ENCODE measurements at places on chromosomes 2 and 18.

- DNase-seq, result peak; percentile 90
Observed at GRCh38 chr2:84881581-84882413, 913 bp upstream of the TRABD2A start.

GRCh38 chr2:144143294-144144151 lies 376.4 kb downstream of the ZEB2 start:
- DNase-seq, result no peak

DNA sequence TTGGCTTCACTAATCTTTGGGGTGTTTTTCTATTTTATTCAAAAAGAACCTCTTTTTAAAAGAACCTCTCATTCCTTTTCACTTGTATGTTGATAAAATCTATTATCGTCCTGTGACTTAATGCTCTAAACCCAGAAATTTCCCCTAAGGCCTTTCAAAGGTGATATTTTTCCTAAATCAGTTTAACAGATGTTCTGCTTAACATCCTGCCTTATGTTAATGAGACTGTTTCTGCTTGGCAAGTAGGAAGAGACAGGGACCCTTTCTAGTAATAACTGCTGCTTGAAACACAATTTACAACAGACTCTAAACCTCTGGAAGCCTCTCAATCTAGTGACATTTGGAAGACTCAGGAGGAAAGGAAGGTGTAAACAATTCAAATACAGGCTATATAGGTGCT lies 128.8 kb downstream of the KCNJ3 start:
- no peak for DNase-seq

DNA sequence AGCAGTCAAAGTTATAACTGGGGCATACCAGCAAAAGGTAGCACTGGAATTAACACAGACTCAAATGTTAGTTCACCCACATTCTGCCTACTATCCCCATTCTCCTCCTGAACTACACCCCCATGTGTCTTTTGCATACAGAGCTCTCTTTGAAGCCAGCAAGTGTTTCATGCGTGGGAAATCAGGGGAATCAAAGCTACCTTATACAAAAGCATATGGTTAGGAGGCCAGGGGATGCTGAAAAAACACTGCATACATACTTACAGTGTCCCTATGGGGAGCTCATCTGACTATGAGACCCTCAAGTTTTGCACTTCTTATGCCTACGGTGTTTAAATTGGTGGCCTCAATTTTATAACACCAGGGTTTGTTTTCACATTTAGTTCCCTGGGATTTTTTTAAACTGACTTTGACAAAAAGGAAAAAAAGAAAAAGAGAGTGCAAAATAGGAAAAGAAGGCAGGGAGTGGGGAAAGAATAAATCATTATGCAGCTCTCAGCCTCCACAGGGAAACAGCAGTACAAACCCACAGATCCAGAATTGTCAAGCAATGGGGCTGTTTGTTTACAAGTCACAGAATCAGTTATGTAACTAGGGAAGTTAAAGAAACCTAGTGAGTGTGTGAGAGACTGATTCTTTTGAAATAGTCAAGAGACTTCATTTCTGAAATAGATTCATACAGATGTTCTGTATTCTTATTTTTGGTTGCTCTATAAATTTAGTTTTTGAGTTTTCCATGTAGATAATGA lies 20.1 kb upstream of the PPP3R1 start:
- no peak for DNase-seq

DNA sequence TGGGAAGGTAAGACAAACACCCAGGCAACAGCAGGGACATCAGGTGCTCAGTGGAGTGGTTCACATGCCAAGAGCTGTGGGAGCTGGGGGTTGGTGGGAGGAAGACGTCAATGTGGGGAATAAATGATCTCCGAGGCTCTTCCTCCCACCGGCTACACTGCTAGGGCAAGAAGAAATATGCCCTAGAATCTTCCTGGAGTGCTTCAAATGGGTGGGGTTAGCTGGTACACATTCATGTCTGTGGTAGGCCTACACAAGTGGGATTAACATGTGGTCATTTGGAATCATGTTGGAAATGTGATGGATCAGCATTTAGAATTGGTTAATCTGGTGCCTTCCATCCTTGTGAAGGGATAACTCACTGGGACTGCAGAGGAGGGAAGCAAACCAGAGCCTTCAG lies 12.4 kb upstream of the ZFP36L2 start:
- DNase-seq, result no peak

DNA sequence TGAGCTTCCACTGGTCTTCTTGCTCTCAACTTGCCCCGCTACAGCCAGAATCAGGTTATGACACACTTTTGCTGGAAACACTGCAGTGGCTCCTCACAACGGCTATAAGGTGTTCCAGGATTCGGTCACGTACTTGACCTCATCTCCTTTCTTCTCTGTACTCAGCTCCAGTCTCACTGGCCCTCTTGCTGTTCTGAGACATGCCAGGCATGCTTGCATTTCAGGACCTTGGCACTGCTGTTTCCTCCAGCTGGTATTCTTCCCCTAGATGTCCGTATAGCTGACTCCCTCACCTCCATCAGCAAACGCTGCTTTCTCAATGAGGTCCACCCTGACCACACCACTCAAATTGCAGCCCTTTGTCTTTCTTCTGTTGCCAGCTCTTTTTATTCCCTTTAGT lies 31.9 kb upstream of the C1GALT1C1L start:
- no peak for DNase-seq

DNA sequence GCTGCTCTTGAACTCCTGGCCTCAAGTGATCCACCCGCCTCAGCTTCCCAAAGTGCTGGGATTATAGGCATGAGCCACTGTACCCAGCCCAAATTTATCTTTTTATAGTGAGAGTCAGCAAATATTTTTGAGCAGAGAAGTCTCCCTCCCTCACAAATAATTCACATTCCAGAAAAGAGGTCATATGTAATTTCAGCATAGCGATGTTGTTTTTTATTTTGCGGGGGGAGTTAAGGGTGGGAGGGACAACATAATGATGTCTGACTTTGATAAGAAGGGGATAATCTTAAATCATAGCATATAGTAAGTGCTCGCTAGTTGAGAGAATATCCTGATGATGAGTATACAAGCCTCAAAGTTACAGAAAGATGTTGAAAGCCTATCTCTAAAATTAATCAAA lies 1090.2 kb upstream of the ACVR2A start:
- DNase-seq, result no peak

GRCh38 chr2:141393214-141393545 lies 737.6 kb downstream of the LRP1B start:
- no peak for DNase-seq

DNA sequence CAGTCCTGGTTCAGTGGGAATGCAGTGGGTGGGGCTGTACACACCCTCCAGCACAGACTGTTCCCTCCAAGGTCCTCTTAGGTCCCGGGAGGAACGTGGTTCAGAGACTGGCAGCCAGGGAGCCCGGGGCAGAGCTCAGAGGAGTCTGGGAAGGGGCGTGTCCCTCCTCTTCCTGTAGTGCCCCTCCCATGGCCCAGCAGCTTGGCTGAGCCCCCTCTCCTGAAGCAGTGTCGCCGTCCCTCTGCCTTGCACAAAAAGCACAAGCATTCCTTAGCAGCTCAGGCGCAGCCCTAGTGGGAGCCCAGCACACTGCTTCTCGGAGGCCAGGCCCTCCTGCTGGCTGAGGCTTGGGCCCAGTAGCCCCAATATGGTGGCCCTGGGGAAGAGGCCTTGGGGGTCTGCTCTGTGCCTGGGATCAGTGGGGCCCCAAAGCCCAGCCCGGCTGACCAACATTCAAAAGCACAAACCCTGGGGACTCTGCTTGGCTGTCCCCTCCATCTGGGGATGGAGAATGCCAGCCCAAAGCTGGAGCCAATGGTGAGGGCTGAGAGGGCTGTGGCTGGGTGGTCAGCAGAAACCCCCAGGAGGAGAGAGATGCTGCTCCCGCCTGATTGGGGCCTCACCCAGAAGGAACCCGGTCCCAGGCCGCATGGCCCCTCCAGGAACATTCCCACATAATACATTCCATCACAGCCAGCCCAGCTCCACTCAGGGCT lies 17.5 kb upstream of the FAHD2A start:
- DNase-seq, result no peak

DNA sequence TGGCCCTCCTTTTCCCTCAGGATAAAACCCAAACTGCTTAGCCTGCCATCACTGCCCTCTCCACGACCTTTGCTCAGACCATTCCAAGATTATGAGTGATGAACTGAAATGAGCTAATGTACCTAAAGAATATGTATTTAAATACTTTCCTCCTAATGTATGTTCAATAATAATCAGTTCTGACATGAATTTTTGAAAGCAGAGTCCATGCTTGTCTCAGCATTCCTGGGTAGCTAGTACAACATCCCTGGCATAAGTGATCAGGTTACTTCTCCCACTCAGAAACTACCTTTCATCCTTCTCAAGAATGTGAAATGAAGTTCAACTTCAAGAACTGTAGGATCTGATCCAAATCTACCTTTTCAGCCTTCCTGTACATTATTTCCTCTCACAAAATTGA lies 103.6 kb downstream of the UNC80 start:
- no peak for DNase-seq

DNA sequence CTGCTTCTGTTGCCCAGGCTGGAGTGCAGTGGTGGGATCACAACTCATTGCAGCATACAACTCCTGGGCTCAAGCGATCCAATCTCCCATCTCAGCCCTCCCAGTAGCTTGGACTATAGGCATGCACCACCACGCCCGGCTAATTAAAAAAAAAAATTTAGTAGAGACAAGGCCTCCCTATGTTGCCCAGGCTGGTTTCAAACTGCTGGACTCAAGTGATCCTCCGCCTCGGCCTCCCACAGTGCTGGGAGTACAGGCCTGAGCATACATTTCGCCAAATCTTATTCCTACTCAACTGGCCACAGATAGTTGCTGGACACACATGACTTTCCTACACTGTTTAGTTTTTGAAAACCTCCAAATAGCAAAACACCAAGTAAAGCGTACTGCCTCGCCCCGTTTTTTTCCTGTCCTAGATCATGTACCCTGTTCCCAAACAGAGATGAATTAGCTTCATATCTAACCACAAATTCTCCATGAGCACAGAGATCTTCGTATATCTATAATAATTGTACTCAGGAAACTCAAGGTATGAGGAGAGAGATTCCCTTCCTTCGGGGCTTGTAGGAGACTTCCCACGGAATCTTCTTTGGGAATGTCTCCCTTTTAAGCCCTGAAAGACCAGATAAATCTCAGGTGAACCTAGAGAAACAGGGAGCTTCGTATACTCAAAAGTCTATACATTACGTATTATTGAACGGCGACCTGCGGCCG lies 598 bp upstream of the C2orf69 start:
- no peak for DNase-seq

GRCh38 chr2:109318150-109318948 lies 189.3 kb downstream of the SH3RF3 start:
- DNase-seq, result no peak

GRCh38 chr2:30505500-30506180 lies 58.6 kb downstream of the LCLAT1 start:
- no peak for DNase-seq

DNA sequence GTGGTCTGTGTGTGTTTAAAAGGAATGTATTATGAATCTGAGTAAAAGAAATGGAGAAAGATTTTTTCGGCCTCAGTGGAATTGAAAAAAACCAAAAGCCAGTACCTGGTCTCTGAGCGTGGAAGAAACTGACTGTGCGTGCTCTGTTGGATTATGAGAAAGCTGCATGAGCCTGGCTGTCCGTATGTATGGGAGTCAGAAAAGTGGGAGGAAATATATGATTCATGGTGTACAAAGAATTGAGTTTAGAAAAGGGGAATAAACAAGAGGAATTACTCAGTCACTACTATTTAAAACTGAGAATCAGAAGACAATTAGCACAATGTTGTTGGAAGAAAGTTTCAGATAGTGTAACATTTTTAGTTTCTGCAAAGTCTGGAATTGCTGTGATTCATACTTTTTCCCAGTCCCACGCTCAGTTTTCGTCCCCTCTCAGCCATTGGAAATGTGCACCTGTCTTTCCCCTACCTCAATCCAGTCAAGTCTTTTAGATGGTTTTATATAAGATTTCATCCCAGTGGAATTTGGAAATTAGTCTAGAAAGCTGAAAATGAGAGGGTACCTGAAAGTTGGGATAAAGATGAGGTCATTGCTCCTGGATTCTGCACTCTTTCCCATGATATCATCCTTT lies 66.4 kb upstream of the CHMP1B start:
- DNase-seq, result no peak

GRCh38 chr2:133326652-133327397 lies 241.4 kb downstream of the NCKAP5 start:
- no peak for DNase-seq

GRCh38 chr2:72157871-72158771 lies 10.5 kb upstream of the CYP26B1 start:
- no peak for DNase-seq

DNA sequence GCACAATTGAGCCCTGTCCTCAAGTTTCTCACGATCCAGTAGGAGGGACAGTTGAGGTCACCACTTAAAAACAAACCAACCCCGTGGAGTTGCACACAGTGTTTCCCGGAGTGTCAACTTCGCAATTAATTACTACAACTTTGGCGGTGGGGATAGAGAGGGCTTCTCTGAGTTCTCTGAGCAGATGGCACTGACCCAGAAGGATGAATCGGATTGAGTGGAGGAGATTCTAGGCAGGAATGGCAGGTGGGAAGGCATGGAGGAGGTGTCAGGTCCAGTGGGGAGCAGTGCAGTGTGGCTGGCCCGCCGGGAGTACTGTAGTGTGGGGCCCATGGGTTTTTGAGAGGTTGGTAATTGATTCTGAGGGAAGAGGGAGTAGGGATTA lies 12.0 kb downstream of the SIX3 start:
- no peak for DNase-seq

GRCh38 chr2:112751451-112752197 lies 12.8 kb downstream of the CKAP2L start:
- DNase-seq, result no peak

- no peak for DNase-seq
Observed at GRCh38 chr2:121192576-121192975, 92.4 kb downstream of the TFCP2L1 start.

- no peak for DNase-seq
Observed at GRCh38 chr2:120885321-120885720, 149.7 kb downstream of the GLI2 start.
